ENCODE measurements at places on chromosomes 12 and 14.

DNA sequence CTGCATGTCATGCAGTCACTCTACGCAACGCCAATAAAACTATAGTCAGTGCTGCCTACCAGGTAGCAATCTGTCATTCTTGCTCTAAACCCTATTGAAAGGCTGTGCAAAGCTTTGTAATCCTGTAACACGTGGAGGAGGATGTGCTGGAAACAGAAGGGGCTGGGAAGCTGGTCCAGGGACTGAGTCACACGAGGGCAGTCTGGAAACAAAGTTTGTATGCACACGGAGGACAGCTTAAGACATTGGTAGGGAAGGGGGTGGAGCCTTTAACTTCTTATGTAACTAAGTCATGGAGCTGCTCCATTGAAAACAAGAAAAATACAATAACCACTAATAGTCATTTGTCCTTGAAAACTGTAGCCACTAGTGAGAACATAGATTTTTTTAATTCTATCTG, 128.0 kb downstream of the BCAT1 start:
- no peak for DNase-seq

DNA sequence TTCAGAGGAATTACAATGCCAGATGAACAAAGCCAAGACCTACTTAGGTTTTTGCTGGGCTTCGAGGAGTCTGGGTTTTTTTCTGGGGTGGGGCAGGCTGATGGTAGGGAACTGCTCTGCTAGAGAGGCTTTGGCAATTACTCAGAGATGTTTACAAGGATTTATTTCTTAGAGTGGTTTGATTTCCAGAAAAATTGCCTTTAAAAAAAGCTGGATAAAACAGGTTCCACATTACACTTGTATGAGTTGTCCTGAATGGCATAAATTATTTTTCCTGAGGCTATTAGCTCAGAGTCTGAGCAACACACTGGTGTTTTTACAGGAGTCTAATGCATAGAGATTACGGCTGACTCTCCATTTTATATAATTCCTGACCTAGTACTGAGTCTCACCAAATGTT, 118.5 kb upstream of the FRMD6 start:
- no peak for DNase-seq

DNA sequence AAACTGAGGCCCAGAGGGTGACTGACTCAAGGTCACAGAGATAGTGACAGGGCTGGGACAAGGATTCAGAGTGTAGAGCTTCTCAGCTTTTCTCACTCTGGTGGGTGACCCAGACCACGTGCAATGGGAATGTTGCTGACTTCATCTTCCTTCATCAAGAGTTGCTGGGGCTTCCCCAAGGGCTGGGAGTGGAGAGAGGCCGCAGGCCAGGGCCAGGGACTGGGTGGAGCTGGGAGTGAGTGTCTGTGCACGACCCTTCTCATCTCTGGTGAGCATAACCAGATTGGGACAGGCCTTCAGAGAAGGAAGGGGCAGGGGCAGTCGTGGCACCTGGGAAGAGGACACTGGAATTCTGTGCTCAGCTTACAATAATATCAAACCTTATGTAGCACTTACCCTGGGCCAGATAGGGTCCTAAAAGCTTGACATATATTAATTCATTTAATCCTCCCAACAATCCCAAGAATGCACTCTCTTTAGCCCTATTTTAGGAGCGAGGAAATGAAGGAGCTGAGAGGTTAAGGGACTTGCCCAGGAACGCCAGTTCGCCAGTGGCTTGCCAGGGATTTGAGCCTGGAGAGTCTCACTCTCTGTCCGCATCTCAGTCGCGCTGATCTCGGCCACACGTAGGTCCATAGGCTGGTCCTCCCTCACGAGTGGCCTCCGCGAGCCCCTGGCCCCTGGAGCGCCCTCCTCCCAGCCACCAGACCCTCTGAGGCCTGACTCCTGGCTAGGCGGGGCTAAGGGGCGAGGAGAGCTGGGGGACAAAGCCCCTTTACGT, 15.8 kb downstream of the KRT18 start:
- no peak for DNase-seq

DNA sequence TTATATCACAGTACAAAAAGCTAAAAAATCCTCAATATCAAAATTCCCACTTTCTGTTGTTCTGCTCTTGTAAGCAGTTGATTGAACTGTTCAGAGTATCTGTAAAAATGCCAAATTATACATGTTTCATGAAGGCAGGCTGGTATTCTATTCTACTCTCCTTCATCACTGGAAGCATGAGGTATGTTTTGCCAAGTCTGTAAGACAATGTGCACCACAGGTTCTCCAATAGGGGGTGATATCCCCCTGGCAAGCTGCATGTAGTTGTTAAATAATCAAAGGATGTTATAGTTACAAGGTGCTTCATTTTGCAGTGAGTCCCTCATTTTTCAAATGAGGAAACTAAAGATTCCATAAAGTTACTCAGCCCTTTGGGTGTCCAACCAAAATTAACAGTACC, 15.1 kb upstream of the NEK9 start:
- no peak for DNase-seq
